Tibial nerve (tissue), 4 donors: ENCODE measurements at places on chromosomes 2 and 18. TPM values are rescaled to one million over a fixed set of nuclear protein-coding genes. Genes with fewer than 3 reads are reported as not detected.
A peak's percentile ranks its signal among the peaks of the same experiment; 100 is the strongest.

The HOXD8 gene
- total RNA-seq: 15.1 TPM

The PLB1 gene
- total RNA-seq: 2.3 TPM

DNA sequence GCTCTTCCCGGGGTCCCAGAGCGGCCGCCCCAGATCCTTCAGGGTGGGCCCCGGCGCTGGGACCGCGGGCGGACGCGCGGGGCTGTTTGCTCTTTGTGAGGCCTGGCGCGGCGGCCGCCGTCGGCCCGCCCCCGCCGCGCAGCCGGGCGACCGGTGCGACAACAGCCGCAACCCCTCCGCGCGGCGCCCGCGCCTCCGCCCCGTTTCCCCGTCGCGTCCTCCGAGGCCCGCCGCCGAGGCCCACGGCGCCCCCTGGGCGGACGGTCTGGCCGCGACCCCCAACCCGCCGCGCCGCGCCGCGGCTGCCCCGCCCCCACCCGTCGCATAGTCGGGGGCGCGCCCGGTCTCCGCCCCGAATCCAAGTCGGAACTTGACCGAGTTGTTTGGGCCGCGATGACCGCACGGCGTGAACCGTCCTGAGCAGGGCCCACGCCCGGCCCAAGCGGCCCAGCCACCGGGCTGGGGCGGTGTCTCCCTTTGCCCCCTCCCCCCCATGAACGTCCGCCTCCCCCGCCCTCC lies 448 bp downstream of the YPEL5 start:
- H3K4me3 ChIP-seq: peak overlapping the region; percentile 82
- peak overlapping the region; percentile 100 for H3K27ac ChIP-seq
- no peaks in the 10 kb centered on the region for H3K36me3 ChIP-seq
- no peaks in the 10 kb centered on the region for H3K27me3 ChIP-seq
- H3K4me1 ChIP-seq: no peaks in the 10 kb centered on the region

DNA sequence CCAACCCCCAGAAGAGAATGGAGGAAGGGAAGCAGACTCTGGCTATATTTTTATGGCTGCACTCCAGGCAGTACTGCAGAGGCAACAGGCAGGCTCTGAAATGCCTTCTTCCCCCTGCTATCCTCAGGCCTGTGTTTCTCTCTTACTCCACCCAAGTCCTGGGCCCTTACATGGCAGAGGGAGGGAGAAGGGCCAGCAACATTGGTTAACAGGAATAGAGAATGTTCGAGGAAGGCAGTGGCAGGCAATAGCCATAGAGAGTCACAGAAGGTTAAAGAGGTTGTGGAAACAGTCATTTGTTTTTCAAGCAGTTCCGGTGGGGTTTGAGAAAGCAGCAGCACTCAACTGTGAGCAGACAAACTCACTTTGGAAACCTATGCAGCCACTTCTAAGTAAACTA lies 15.1 kb upstream of the DARS1 start:
- H3K27ac ChIP-seq: no peak overlapping the region
- no peaks in the 10 kb centered on the region for H3K36me3 ChIP-seq
- no peak overlapping the region for H3K4me3 ChIP-seq
- no peaks in the 10 kb centered on the region for H3K27me3 ChIP-seq
- no peaks in the 10 kb centered on the region for H3K4me1 ChIP-seq
- no peak for DNase-seq

The KCNG2 gene
- total RNA-seq: 0.78 TPM

DNA sequence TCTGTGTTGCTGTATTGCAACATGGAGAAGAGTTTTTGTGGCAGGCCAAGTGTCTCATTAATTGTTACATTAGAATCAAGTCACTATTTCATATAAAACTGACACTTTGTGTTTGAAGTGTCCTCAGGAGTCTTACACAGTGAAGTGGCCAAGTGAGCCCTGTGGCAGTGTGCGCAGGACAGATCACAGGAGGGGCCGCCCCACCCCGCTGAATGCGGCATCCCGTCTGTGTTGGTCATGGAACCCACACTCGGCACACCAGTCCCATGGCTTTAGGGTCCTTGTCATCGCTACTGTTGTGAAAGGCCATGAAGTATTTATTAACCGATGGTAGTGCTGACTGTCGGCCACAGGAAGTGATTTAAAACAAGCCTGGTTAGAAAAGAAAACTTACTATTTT lies 144.7 kb upstream of the NFATC1 start:
- peak overlapping the region; percentile 51 for H3K27ac ChIP-seq
- H3K4me3 ChIP-seq: no peak overlapping the region
- no peaks in the 10 kb centered on the region for H3K27me3 ChIP-seq
- no peak for DNase-seq

GRCh38 chr2:11446733-11447248 lies 19.2 kb downstream of the E2F6 start:
- H3K4me3 ChIP-seq: no peak overlapping the region
- H3K27ac ChIP-seq: no peak overlapping the region
- H3K27me3 ChIP-seq: no peaks in the 10 kb centered on the region
- no peak for DNase-seq
- no peaks in the 10 kb centered on the region for H3K4me1 ChIP-seq

- peak overlapping the region; percentile 72 for H3K4me3 ChIP-seq
- no peak for DNase-seq
- no peaks in the 10 kb centered on the region for H3K27me3 ChIP-seq
- no peaks in the 10 kb centered on the region for H3K4me1 ChIP-seq
Observed at GRCh38 chr2:156435396-156435717, 822 bp upstream of the GPD2 start.

GRCh38 chr2:43050866-43051265 lies 175.5 kb downstream of the ZFP36L2 start:
- no peak overlapping the region for H3K27ac ChIP-seq
- H3K27me3 ChIP-seq: no peaks in the 10 kb centered on the region
- H3K4me3 ChIP-seq: no peak overlapping the region
- H3K4me1 ChIP-seq: peaks cover 14% of the 10 kb centered on the region
- DNase-seq: no peak

GRCh38 chr2:230085201-230085600 lies 16.5 kb upstream of the SLC16A14 start:
- no peaks in the 10 kb centered on the region for H3K36me3 ChIP-seq
- H3K27ac ChIP-seq: no peak overlapping the region
- no peaks in the 10 kb centered on the region for H3K27me3 ChIP-seq
- H3K4me1 ChIP-seq: no peaks in the 10 kb centered on the region

DNA sequence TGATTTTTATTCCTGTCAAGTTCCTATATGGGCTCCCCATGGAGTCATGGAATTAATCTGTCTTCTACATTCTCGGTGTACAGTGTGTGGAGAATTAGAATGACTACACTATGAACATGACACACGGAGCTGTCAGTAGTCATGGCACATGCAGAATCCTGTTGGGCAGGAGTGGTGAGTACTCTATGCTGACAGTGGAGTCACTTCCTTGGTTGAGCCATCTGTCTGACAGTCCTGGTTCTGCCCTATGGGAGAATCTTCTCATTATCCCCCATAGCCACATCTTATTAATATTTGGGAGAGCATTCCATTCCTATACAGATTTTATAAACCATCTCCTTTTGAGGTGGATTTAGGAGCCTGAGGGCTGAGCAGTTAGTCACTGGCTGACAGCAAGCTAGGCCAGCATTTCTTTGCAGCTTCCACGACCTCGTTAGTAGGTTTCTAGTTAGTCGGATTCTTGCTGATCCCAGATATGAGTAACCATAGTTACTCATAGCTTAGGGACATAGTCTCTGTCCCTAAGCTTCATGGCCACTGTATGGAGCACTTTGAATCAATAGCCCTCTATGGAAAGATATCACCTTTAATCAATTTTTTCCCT lies 90.6 kb downstream of the MDH1 start:
- no peak overlapping the region for H3K27ac ChIP-seq
- H3K4me1 ChIP-seq: no peaks in the 10 kb centered on the region
- no peaks in the 10 kb centered on the region for H3K36me3 ChIP-seq
- no peak for DNase-seq
- no peak overlapping the region for H3K4me3 ChIP-seq
- H3K27me3 ChIP-seq: no peaks in the 10 kb centered on the region

DNA sequence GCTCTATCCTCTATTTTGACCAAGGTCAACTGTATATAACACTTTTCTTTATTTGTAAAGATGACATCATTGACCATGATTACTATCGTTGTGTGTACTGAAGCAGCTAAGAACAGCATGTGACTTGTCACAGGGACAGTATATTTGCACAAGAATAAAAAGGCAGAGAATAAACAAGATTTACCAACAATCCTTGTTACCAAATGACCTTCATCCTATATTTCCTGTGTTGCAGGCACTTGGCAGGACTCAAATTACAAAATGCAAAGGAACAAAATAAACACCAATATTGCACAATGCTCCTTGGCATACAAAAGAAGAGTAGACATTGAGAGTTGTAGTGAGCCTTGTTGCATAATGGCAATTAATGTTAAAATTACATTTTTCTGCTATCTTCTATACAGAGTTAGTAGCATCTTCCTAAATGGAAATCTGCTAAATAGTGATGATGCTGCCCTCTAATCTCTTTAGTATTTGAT lies 61.8 kb downstream of the RFTN2 start:
- no peak overlapping the region for H3K27ac ChIP-seq
- no peak overlapping the region for H3K4me3 ChIP-seq
- no peak for DNase-seq
- peaks cover 68% of the 10 kb centered on the region for H3K36me3 ChIP-seq

DNA sequence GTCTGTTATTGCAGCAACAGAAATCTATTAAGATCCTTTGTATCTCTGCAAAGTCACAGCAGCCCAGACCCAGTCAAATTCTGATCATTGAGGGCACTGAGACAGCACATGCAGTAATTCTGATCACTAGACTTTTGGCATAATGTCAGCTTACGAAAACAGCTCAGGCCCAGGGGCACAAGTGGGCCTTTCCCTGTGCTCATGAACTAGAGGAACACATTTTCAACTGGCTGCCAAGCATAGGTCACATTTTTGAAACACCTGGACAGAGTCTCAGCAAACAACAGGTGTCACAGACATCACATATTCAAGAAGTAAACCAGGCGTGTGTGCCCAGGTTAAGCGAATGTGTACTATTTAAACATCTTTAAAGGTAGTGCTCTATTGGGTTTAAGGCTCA lies 13.7 kb downstream of the DOCK10 start:
- no peak overlapping the region for H3K27ac ChIP-seq
- no peak for DNase-seq
- H3K36me3 ChIP-seq: no peaks in the 10 kb centered on the region
- no peak overlapping the region for H3K4me3 ChIP-seq
- no peaks in the 10 kb centered on the region for H3K4me1 ChIP-seq

The CCDC93 gene
- total RNA-seq: 30.3 TPM

GRCh38 chr2:22934747-22935146 lies 450.2 kb upstream of the KLHL29 start:
- H3K4me1 ChIP-seq: no peaks in the 10 kb centered on the region
- DNase-seq: no peak
- no peaks in the 10 kb centered on the region for H3K36me3 ChIP-seq
- no peak overlapping the region for H3K27ac ChIP-seq
- no peaks in the 10 kb centered on the region for H3K27me3 ChIP-seq
- no peak overlapping the region for H3K4me3 ChIP-seq

DNA sequence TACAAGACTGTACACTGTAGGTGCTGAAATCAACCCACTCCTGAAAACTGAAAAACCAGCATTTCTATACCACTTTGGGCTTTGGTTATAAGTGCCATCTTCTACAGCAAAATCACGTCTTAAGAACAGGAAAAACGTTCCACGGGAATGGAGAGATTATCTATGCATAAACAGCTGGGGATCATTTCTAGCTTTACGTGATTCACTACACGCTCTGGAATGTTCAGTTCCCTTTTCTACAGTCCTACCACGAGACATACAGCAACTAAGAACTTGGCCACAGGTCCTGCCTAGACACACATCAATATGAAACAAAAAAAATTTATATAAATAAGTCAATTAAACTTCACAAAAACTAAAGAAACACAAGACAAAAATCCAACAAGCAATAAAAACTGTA lies 3.6 kb downstream of the CXCR4 start:
- DNase-seq: no peak
- no peaks in the 10 kb centered on the region for H3K36me3 ChIP-seq
- H3K27ac ChIP-seq: no peak overlapping the region
- H3K4me1 ChIP-seq: no peaks in the 10 kb centered on the region
- peaks cover 25% of the 10 kb centered on the region for H3K27me3 ChIP-seq

The CHRNG gene
- total RNA-seq: not detected

DNA sequence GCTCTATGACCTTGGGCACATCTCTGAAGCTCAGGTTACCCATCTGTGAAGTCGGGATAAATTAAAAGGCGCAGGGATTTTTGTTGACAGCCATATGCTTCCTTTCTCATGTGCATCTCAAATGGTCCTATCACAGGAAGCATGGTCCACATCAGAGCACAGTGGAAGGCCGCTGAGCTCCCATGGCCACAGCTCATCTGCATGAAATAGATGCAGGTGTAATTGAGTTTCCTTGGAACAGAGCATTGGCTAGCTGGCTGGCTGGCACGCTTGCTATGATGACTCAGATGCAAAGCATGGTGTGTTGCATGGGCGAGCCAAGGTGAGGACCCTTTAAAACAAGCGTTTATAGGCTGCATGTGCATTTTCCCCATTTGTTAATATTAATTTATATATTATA lies 79.3 kb downstream of the TXNL1 start:
- H3K36me3 ChIP-seq: no peaks in the 10 kb centered on the region
- H3K27ac ChIP-seq: no peak overlapping the region
- H3K4me1 ChIP-seq: no peaks in the 10 kb centered on the region
- no peaks in the 10 kb centered on the region for H3K27me3 ChIP-seq
- no peak overlapping the region for H3K4me3 ChIP-seq
- DNase-seq: no peak

- H3K4me3 ChIP-seq: no peak overlapping the region
- H3K27ac ChIP-seq: no peak overlapping the region
- H3K27me3 ChIP-seq: no peaks in the 10 kb centered on the region
- no peaks in the 10 kb centered on the region for H3K4me1 ChIP-seq
- H3K36me3 ChIP-seq: no peaks in the 10 kb centered on the region
Observed at GRCh38 chr2:189545418-189545817, 35.2 kb downstream of the SLC40A1 start.

- no peaks in the 10 kb centered on the region for H3K27me3 ChIP-seq
- no peak overlapping the region for H3K27ac ChIP-seq
- H3K4me1 ChIP-seq: no peaks in the 10 kb centered on the region
- no peak for DNase-seq
- H3K4me3 ChIP-seq: no peak overlapping the region
- H3K36me3 ChIP-seq: no peaks in the 10 kb centered on the region
Observed at GRCh38 chr2:68222287-68222686, 30.0 kb downstream of the PPP3R1 start.

DNA sequence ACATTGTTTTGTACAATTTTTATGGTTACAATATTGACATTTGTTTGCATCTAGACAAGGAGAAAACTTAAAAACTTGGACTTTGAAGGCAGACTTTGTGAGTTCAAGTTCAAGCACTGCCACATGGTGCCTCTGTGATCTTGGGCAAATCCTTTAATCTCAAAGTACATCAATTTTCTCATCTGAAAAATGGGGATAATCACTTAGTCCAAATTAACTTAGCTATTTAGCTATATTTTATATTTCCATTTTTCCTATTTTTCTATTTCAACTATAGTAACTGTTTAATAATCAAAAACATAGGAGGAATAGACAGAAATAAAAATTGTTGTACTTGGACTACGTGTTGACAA lies 38.7 kb downstream of the IL1R2 start:
- H3K4me1 ChIP-seq: peaks cover 21% of the 10 kb centered on the region
- no peaks in the 10 kb centered on the region for H3K36me3 ChIP-seq
- no peaks in the 10 kb centered on the region for H3K27me3 ChIP-seq

DNA sequence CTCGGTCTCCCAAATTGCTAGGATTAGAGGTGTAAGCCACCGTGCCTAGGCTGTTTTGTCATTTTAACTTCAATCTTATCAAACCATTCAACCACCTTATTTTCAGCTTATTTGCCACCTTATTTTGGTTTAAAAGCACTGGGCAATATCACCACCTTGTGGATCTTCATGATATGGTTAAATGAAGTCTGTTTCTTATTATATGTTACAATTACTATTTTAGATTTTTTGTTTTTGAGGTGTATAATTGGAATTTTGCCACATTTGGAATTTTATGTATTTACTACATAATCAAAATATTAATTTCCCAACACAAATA lies 43.8 kb upstream of the SCN9A start:
- no peaks in the 10 kb centered on the region for H3K4me1 ChIP-seq
- no peaks in the 10 kb centered on the region for H3K36me3 ChIP-seq
- DNase-seq: no peak
